A549 treated with GW870086 at 1 μM for 4 hours (cell line): ENCODE measurements at places on chromosomes 6 and 20. TPM values are rescaled to one million over a fixed set of nuclear protein-coding genes. Genes with fewer than 3 reads are reported as not detected.

The NEURL2 gene
- total RNA-seq, result 0.99 to 1.3 TPM (median 1.1 TPM) in 5 replicates

The PTGIS gene
- total RNA-seq, result 0.02 to 0.09 TPM (median 0.06 TPM) in 3 of 5 replicates, not detected in the others

The SAMD3 gene
- total RNA-seq, result not detected in 5 replicates

The CTNNBL1 gene
- 56.1 to 76.4 TPM (median 65.1 TPM) in 5 replicates for total RNA-seq

The COL11A2 gene
- total RNA-seq, result 0.45 to 0.93 TPM (median 0.71 TPM) in 5 replicates

The NR2E1 gene
- total RNA-seq, result 0.06 TPM in 1 of 5 replicates, not detected in the others

The IFNGR1 gene
- total RNA-seq, result 35.2 to 40.7 TPM (median 38.9 TPM) in 5 replicates

The TSPO2 gene
- total RNA-seq, result not detected in 5 replicates

The BTN1A1 gene
- total RNA-seq, result not detected in 5 replicates

The TNXB gene
- total RNA-seq, result 0.42 to 1.3 TPM (median 0.65 TPM) in 5 replicates

The POPDC3 gene
- total RNA-seq, result 24.7 to 28.3 TPM (median 27.1 TPM) in 5 replicates

The ESR1 gene
- total RNA-seq, result 0.02 TPM in 1 of 5 replicates, not detected in the others

The OXT gene
- total RNA-seq, result not detected in 5 replicates

The BHLHE23 gene
- total RNA-seq, result not detected in 5 replicates

The SPATA2 gene
- total RNA-seq, result 6.9 to 9.0 TPM (median 8.4 TPM) in 5 replicates

The AHI1 gene
- 7.0 to 10.8 TPM (median 10.2 TPM) in 5 replicates for total RNA-seq

The C6orf58 gene
- total RNA-seq, result 0.24 to 0.25 TPM in 2 of 5 replicates, not detected in the others

The SOX18 gene
- 1.7 to 2.6 TPM (median 2.2 TPM) in 5 replicates for total RNA-seq

The SIM1 gene
- total RNA-seq, result not detected in 5 replicates

The RARS2 gene
- total RNA-seq, result 21.2 to 22.5 TPM (median 21.4 TPM) in 5 replicates
